ENCODE measurements at places on chromosomes 11 and 22.

DNA sequence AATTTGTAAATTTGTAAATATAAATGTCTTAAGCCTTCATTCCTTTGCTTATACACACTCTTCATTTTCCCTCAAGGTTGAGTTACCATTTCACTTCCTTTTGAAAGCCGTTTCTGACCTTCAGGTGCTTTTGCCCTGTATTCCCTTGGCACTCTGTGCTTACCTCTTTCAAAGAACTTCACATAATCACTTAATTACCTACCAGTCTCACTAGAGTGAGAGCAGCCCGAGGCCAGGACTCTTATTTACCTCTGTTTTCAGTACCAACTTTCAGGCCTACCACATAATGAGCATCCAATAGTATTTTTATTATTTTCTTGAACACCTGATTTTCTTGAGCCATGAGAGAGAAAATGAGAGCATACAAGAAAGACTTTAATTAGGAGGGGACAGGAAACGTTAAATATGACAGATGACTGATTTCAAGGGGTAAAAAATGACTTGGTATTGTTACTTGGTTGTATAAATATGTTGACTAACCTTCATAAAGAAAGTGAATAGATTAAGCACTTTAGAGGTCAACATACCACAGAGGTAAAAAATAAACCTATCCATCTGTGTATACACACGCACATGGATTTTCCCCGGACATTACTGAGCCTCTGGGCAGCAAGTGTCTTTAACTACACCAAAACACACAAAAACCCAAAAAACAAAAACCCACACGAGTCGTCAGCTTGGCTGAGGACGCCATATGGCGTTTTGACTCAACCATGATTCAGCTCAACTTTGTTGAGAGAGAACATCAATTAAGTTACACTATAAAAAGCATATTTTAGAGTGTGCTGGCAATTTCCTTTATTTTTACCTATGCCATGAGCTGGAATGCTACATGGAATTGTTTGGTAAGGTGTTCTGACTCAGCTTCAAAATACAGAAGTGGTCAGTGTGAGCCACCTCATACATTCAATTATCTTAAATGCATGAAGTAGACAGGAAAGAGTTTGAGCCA, 7.6 kb downstream of the ATXN10 start:
- no peak for DNase-seq

- DNase-seq: no peak
These were observed 26.5 kb downstream of the CWC15 start for GRCh38 chr11:94946812-94947211.

DNA sequence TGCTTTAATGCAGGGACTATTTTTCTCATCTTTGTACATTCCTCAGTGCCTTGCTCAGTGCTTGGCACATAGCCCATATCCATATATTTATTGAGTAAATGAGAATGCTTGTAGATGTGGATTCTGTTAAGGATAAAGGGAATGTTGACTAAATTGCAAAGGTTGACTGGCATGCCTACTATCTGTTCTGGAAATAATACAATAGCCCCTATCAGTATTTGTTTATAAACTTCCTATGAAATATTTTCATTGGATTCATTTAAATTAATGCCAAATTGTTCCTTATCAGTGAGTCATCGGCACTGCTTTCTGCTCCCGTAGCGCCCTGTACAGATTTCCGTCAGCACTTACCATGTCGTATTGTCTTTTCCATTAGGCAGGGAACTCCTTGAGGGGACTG, 8.0 kb downstream of the RNF121 start:
- no peak for DNase-seq

DNA sequence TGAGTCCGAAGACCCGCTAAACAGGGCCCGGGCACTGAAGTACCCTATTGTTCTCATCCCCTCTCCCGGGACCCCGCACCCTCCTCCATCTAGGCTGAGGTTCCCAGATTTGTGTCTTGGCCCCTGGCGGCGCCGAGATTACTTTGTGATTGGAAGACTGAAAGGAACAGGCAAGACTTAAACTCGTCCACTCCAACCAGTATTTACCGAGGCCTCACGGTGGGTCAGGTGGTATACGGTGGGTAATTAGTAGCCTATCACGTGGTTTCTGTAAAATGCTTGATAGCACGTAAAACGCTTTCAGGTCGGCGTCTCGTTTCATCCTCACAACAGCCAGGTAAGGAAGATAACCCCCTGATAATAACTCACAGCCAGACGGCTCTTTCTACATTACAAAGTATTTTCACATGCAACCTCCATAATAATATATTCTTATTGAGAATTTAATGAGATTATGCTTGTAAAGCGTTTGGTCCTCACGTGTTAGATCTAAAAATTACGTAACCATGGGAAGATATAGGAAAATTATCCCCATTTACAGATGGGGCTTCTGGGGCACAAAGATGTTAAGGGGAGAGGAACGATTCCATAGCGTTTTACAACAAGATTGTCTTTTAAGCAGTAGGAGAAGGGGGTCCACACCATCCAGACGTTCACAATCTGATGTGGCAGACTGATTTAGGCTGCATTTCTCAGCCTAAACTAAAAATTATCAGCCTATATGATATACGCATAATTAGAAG, 642 bp upstream of the PIK3C2A start:
- peak; percentile 18 for DNase-seq

- DNase-seq: no peak
These were observed 492.1 kb upstream of the CADM1 start for GRCh38 chr11:115996125-115996807.
